ENCODE measurements at places on chromosomes 7 and 10.

DNA sequence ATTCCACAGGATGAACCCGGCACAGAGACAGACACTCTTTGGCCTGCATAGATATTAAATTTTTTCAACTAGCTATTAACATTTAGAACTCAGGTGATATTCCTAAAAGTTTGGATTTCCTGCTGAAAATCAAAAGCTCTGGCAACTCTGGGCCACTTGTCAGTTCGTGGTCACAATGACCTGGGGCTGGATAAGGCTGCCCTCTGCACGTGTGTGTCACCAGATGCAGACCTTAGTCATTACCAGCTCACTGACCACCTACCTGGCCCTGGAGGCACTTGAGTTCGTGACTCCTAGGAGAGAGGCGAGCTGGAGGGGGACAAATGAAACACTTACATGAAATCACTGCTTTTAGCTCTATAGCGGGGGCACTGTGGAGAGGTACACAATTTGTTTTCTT lies 126.5 kb downstream of the HIPK2 start:
- no peak for DNase-seq

GRCh38 chr10:126595160-126595559 lies 75.3 kb downstream of the C10orf90 start:
- DNase-seq = no peak

DNA sequence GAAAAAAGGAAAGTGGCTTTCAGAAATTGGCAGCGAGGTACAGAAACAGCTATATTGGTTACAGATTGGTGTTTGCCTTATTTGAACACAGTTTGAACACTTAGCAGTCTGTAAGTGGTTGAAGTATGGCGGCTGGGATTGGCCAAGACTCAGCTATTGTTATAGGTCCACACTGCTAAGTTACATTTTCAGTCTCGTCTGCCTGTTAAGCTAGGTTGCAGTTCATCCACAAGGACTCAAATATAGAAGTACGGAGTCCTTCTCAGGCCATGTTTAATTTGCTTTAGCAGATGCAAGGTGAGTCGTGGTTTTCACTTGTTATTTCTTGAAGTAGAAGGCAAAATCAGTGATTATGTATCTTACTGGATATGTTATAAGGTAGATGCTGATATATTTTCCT lies 73.1 kb downstream of the STK31 start:
- DNase-seq = no peak

DNA sequence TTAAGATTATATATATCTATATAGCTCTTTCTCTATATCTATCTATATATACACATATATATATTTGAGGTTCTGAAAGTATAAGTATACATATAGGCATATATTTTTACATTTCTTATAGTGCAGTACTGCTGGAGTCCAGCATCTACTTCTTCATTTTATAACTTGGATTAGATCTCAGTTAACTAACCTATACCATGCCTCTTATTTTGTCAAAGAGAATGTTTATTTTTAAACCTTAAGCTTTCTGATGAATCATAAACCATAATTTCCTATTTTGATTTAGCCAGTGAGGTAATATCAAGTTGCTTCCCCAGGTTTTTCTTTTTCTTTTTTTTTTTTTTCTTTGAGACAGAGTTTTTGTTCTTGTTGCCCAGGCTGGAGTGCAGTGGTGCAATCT lies 8.1 kb downstream of the ZNF32 start:
- no peak for DNase-seq

DNA sequence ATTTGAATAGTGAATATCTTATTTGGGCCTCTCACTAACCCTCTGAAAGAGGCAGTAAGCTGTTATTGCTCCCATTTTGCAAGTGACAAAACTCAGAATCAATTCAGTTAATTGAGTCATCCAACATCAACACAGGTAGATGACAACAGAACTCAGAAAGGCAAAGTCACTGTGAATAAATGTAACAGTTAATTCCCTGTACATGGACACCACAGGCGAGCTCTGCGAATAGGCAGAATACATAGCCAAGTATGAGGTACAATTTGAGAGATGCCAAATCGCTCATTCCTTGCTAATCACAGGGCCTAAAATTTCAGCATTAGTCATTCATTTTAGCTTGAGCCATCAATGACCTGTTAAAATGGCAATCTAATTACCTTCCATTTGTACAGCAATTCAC lies 52.6 kb upstream of the HECTD2 start:
- DNase-seq = no peak

DNA sequence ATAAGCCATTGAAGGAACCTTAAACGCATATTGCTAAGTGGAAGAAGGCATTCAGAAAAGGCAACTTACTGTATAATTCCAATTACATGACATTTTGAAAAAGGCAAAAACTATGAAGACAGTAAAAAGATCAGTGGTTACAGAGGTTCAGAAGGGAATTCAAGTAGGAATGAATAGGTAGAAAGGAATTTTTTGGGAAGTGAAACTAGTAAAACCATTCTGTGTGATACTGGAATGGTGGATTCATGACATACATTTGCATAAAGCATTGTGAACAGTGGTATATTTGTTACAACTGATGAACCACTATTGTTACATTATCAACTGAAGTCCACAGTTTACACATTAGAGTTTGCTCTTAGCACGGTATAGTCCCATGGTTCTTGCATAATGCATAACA lies 114.2 kb upstream of the GPR22 start:
- DNase-seq = no peak

- no peak for DNase-seq
Measured at GRCh38 chr10:77004917-77005564, 632.6 kb downstream of the KCNMA1 start.

DNA sequence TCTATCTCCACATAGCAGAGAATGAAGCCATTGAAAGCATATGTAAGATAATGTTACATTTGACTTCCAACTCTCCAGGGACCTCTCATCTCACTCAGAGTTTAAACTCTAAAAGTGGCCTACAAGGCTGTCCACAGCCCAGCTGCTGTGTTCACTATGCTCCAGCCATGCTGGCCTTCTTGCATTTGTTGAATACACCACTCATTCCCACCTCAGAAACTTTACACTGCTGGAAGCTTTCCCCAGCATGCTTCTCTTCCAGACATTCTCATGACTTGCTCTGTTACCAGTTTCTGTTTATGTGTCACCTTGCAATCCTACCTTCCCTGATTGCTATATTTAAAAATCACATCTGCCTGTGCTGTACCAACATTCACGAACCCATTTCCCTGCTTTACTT lies 167.2 kb downstream of the WNT2 start:
- no peak for DNase-seq

- DNase-seq = no peak
Measured at GRCh38 chr10:130037169-130037661, 73.1 kb upstream of the EBF3 start.

- DNase-seq = no peak
Measured at GRCh38 chr10:32961895-32962369, 3.9 kb upstream of the ITGB1 start.

GRCh38 chr7:133001727-133002126 lies 80.2 kb downstream of the CHCHD3 start:
- no peak for DNase-seq

- DNase-seq = no peak
Measured at GRCh38 chr10:100890141-100890672, 22.6 kb upstream of the SLF2 start.

- DNase-seq = no peak
Measured at GRCh38 chr7:20798694-20799121, 12.0 kb upstream of the SP8 start.

DNA sequence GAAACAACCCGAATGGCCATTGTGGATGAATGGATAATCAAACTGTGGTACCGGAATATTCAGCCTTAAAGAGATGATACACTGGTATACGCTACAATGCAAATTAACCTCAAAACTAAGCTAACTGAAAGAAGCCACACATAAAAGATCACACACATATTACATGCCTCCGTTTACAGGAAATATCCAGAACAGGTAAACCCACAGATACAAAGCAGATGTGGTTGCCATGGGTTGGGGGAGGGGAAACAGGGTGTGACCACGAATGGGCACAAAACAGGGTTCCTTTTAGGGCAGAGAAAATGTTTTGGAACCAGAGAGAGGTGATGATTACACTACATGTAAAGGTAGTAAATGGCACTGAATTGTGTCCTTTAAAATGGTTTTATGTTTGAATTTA lies 16.6 kb downstream of the ESYT2 start:
- peak; percentile 50 for DNase-seq

DNA sequence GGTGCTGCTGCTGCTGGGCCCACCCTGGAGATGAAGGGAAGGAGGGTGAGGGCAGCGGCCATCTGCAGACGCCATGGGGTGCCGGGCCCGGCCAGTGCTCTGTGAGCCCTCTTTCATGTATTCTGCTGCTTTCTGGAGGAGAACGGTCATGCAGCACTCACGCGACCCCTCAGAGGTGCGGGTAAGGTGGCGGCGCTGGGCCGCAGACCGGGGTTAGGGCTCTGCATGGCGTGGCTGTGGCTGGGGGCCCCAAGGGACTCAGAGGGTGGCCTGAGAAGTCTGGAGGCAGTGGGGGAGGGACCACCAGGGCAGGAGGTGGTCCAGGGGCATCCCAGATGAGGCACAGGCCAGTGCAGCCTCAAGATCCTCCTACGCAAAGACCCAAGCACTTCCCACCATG lies 275.5 kb downstream of the ELFN1 start:
- DNase-seq = no peak

Data from activated CD8-positive, alpha-beta memory T cell treated with anti-CD3 and anti-CD28 coated beads for 1 hour (primary cell).